Pulmonary artery endothelial cell (primary cell): ENCODE measurements at places on chromosomes 7 and 10. TPM values are rescaled to one million over a fixed set of nuclear protein-coding genes. Genes with fewer than 3 reads are reported as not detected.

Gene IFIT1B
- not detected in 2 replicates for total RNA-seq

Gene NRP1
- 249 and 316 TPM in 2 replicates for total RNA-seq

Gene KIAA1549
- total RNA-seq, result 1.9 and 2.9 TPM in 2 replicates

Gene HABP2
- total RNA-seq, result not detected in 2 replicates

DNA sequence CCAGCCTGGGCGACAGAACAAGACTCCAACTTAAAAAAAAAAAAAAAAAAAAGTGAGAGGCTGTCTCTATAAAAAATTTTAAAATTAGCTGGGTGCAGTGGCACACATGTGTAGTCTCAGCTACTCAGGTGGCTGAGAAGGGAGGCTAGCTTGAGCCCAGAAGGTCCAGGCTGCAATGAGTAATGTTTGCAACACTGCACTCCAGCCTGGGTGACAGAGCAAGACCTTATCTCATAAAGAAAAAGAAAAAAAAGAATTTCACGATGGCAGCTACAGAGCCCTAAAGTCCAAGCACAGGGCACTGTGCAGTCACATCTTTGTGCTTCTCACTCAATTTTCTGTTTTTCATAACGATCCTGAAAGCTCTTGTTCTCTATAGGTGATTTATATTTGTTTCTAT, 209.5 kb upstream of the KCTD7 start:
- no peak for DNase-seq

- DNase-seq, result no peak
Observed at GRCh38 chr7:143416565-143417149, 8.0 kb upstream of the EPHA1 start.

DNA sequence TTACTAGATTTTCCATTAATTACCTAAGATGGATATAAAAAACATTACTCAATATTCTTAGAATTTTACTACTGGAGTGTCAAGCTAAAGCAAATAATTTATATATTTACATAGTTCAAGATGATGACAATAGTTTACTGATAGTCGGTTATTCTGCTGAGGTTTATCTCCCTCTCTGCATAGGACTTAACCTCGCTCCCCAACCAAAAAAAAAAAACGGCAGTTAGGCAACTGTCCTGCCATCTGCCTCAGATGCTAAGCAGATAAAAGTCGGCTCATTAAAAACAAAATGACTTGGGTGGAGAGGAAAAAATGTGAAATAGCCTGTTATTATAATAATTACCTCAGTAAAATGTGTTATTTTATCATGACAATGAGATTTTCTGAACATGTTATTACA, 14.0 kb upstream of the ITGB8 start:
- no peak for DNase-seq

- no peak for DNase-seq
Observed at GRCh38 chr7:45088146-45088701, 545 bp downstream of the NACAD start.

GRCh38 chr7:117538053-117538452, 58.2 kb downstream of the CFTR start:
- DNase-seq, result no peak

- DNase-seq, result no peak
Observed at GRCh38 chr7:66970310-66970709, 25.1 kb downstream of the SBDS start.

DNA sequence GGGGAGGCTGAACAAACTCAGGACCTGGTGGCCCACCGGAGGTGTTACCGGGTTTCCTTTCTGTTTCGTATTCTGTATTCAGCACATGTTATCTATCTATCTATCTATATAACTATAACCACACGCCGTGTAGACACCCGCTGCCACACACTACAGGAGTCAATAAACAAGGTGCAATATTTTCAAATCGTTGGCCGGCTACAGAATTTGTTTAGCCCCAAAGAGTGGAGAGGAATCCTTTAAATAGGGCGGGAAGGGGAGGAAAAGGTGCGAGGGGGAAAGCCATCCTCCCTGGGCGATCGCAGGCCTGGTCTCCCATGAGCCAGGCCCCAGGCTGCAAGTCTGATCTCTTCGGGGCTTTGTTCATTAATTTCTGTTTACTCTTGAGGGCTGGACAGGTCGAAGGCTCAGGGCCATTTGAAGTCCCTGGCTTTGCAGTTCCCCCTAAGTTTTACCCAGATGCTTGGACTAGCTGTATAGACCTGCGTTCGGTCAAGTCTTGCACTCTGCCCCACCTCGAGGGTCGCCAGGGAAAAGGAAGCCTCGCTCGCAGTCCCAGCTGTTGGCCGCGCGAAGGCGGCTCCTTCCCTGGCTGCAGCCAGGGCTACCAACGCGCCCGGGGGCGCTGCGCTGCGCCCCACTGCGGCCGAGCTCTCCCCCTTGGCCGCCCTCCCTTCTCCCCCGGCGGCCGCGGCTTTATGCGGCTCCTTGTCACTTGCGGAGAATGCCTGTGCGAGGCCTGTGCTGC, 3.8 kb downstream of the NKX2-3 start:
- DNase-seq, result no peak
